ENCODE measurements at places on chromosomes 3 and 15. TPM values are rescaled to one million over a fixed set of nuclear protein-coding genes. Genes with fewer than 3 reads are reported as not detected.

Gene LMOD3
- total RNA-seq: not detected

Gene DNAH12
- total RNA-seq: under 0.01 TPM

Gene ST8SIA2
- total RNA-seq: 18.2 TPM

Gene NR1I2
- total RNA-seq: not detected

Gene UBXN7
- 24.0 TPM for total RNA-seq

Gene BSN
- total RNA-seq: under 0.01 TPM

Gene ITGA11
- total RNA-seq: 11.4 TPM

Gene CFAP92
- total RNA-seq: not detected

Gene C3orf52
- total RNA-seq: 2.7 TPM

Gene RTP1
- not detected for total RNA-seq

Gene AGBL1
- total RNA-seq: not detected

Gene EPHB3
- total RNA-seq: 13.6 TPM

Gene PAQR5
- 3.5 TPM for total RNA-seq

Gene SLC27A2
- total RNA-seq: 0.16 TPM

Gene WNT7A
- total RNA-seq: not detected

Gene SUSD5
- total RNA-seq: 16.1 TPM

Gene OR5K2
- not detected for total RNA-seq
